NCI-H774 (cell line): ENCODE measurements at places on chromosomes 1 and 21.
A peak's percentile ranks its signal among the peaks of the same experiment; 100 is the strongest.

GRCh38 chr1:93000291-93000690, 39.0 kb upstream of the DIPK1A start:
- no peak for DNase-seq

DNA sequence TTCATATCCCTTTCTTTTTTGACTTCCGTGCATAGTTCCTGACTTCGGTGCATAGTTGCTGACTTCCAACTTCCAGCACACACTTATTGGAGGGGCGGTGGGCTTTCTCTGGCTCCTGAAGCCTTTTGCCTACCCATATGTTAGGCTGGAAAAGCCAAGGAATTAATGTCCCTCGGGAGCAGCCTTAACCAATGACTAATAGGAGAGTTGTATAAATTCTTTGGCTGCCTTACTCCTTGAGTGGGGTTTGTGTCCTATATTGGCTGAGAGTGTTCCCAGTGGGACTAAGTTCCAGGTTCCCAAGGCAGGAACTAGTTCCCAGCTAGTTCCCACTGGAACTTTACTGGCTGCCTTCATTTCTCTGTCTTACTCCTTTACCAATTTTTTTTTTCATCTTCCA, 105.7 kb downstream of the ZNF326 start:
- no peak for DNase-seq

- DNase-seq, result no peak
Measured at GRCh38 chr1:113166473-113166872, 93.5 kb downstream of the LRIG2 start.

GRCh38 chr1:95453053-95453452, 219.0 kb downstream of the RWDD3 start:
- DNase-seq, result no peak

- no peak for DNase-seq
Measured at GRCh38 chr21:43921571-43921978, 56.6 kb downstream of the AGPAT3 start.

DNA sequence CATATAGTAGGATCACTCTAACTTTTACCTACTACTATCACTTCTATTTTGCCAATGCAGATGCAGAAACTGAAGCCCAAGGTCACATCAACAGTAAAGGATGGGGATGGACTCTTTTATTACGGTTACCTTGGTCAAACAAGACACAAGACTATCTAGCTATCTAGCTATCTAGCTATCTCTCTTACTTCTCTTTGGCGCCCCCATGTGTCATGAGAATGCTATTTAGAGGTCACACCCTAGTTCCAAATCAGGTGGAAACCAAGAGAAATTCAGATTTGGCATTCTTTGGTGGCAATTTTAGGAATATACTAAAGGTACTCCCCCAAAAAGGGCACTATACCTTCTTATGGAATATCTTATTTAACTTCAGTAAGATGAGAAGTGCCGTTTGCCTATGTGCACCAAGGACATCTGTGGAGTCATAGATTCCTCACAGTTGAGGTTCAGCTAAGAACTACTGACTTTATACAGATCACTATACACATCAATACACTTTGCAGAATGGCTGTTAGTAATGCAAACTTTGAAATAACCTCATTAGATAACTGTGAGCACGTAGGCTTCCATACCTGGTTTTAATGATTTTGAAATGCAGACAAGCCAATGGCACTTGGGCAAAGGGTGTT, 6.7 kb downstream of the ZNF648 start:
- DNase-seq, result peak; percentile 6

GRCh38 chr21:36079671-36080070, 9.8 kb downstream of the CBR1 start:
- no peak for DNase-seq

DNA sequence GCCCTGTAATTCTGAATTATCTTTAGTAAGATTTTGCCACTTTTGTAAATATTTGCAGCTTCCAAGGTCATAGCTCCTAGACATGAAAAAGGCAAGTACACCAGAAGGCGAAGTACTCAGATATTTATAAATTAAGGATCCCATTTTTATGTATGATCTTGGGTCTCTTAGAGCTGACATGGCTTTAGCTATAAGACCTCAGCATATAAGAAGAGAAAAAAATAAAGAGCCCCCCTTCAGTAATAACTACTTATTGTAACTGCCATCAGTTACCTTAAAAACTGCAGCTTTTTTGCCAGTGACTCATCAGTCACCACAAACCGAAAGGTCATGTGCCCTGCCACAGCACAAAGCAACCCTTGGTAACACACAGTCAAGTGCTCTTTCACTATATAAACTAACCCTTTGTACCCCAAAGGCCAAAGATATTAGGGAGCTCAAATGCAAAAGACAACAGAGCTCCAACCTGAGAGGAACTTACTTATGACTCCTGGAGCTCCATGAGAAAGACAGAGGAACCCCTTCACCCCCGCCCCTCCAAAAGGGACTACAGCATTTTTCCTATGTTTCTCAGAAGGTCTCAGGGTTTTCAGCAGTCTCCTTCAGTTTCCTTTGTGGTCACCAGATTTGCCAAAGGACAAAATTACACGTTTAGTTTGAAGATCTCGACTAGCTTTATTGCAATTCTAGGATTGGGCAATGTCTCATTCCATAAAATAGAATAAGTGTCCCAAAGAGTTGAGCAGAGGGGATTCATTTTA, 219.8 kb upstream of the DUSP10 start:
- DNase-seq, result no peak

DNA sequence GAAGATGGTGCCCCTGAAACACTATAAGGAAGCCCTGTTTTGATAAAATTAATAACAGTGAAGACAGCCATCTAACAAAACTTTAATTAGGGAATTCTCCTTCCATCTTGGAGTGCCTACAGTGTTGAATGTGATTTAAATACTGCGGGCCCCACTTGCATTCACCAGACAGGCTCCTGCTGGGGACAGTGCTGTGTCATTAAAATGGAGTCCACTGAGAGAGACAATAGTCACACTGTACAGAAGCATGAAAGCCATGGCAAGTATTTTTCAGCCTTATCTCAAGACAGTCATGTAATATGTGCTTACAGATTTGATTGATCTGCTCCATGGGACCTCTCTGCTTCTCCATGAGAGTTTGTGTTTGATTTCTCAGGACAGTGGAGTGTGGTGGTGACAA, 29.7 kb upstream of the ZBTB18 start:
- DNase-seq, result no peak

DNA sequence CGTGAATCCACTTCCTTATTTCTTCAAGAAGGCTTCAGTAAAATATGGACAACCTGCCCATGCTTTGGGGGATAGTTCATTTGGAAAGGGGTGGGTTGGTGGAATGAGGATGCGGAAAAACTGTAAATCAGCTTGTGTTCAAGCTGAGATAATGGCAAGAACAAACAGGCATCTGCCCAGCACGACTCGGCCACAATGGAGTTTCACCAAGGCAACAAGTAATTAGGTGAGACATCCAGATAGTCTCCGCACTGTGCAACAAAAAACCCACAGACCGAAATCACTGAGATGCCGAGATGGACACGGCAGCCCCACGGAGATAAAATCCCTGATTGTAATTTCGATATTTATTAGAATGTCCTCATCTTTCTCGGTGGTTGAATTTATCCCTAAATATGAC, 455.2 kb downstream of the AJAP1 start:
- peak; percentile 42 for DNase-seq

GRCh38 chr1:10932088-10932487, 80.4 kb upstream of the TARDBP start:
- no peak for DNase-seq

DNA sequence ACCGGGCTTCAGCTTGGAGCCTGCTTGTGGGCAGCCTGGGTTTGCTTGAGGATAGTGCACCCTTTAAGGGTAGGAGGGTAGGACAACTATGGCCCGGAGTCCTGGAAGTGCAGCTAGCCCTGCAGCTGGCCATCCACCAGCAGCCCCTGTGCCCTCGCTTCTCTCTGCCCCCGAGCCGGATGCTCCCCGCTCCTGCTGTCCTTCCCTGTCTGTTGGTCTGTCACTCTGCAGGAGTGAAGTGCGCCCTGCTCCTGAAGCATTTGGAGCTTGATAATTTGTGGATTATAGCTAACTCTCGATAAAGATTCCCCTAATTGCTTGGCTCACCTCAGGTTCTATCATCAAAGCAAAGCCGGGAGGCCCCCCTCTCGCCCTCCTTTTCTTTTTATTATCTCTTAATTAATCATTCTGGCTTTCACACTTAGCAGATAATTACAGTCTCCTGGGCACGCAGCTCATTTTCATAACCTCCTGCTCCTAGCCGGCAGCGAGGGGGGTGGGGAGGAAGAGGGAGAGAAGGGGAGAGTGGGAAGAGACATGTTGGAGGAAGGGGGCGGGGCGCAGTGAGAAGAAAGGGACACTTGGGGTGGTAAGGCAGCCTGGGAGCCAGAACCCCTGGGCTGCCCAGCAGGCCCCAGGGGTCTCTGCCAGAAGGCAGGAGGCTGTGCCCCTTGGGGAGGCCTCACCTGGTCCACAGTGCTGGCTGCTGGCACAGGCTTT, 14.4 kb downstream of the KIRREL1 start:
- DNase-seq, result no peak

GRCh38 chr1:116390195-116390594, 17.2 kb downstream of the ATP1A1 start:
- no peak for DNase-seq

DNA sequence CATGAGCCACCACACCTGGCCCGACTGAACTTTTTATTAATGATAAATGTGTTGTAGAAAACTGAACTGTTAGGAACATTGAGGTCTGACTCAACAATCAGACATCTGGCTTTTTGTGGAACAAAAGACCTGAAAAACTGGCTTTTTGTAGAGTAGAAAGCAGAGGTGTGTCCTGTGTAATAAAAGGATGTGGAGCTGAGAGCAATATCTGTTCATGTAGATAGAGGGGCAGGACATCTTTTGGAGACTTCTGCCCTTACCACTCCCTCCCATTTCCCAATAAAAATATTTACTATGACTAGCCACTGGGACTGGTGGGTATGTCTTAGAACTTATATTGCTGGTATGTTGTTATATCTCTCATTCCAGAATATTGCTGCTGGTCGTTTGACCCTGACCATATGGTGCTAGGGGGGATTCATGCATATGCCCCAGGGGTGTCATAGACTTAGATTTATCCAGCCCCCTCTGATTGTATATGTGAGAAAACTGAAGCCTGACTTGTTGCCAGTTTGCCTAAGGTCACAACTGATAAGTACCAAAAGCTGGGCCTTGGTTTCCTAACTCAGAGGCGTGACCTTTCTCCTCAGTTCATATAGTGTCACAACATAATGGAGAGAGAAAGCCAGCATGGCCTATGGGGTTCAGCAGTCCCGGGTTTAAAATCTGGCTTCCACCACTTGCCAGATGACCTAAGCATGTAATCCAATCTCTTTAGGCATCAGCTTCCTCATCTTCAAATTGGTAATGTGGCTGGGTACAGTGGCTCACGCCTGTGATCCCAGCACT, 33.5 kb upstream of the PIGV start:
- no peak for DNase-seq

GRCh38 chr1:160681066-160681890, 30.3 kb downstream of the CD48 start:
- no peak for DNase-seq

DNA sequence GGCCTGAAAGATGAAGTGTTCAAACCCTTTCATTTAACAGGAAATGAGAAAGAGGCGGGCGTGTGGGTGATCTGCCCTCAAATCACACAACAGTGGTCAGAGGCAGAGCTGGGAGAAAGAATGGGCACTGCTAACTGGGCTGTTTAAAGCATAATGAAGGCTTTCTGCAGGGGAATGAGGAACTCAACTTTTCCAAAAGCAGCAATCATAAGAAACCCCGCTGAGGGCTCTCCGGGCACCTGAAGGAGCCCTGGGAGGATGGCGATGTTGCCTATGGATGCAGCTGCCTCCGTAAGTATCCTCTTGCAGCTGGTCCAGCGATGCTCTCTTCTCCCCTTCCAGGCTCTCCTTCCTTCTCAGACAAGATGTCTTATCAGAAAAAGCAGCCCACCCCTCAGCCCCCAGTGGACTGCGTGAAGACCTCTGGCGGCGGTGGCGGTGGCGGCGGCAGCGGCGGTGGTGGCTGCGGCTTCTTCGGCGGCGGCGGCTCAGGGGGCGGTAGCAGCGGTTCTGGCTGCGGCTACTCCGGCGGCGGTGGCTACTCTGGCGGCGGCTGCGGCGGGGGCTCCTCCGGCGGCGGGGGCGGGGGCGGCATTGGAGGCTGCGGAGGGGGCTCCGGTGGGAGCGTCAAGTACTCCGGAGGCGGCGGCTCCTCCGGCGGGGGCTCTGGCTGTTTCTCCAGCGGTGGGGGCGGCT, 1.2 kb downstream of the LORICRIN start:
- no peak for DNase-seq

DNA sequence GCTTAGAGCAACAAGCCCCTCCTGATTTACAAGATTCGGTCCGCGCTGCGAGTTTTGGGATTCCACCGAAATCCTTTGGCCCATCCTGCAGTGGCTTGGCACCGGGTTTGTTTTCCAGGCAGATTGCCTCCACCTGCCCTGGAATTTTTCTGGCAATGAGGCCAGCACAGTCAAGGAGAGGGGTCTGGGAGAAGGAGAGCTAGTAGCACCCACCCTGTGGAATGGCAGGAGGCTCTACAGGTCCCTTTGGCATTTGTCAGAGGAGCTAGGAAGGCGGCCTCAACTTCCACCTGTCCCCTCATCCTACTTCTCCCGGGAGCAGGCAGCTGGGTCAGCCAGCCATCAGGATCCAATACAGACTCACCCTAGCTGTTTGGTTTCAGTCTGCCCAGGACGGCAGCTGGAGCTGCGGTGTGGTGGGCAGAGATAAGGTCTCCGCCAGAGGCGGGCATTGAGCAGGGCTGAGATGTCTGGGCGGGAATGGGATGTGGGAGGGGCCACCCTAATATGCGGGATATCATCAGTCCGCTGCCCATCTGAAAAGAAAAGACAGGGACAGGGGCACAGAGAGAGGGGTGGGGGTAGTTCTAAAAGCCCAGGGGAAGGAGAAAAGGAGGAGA, 37.8 kb upstream of the PRELP start:
- no peak for DNase-seq

DNA sequence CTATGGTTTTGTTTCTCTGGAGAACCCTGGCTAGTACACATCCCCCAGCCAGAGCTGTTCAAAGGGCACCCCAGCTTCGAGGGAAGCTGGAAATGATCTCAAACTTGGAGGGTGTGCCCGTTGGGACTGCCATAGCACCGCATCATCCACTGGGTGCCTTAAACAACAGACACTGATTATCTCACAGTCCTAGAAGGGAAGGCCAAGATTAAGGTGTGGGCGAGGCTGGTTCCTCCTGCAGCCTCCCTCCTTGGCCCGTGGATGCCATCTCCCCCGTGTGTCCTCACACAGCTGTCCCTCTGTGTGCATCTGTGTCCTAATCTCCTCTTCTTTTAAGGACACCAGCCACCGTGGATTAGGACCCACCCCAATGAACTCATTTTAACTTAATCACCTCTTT, 4.2 kb upstream of the IBA57 start:
- no peak for DNase-seq

GRCh38 chr1:69513601-69514000, 54.1 kb upstream of the LRRC7 start:
- no peak for DNase-seq

DNA sequence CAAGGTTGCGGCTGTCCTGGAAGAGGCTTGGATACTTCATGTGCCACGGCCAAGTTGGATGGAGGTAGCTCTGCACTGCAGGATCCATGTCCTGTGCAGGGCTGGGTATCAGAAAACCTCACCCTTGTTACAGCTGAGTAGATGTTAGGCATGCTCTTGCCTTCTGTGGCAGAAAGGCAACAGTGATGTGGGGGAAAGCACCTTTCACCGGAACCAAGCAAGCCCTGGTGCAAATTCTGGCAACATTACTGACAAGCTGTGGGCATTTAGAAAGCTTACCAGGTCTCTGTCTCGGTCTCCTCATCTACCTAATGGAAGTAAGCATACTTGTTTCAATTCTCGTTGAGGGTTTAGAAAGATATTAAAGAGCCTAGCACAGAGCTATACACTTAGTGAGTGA, 14.5 kb upstream of the CDCA8 start:
- DNase-seq, result no peak
